Effector memory CD8-positive, alpha-beta T cell (primary cell): ENCODE measurements at places on chromosomes 1 and 21.

GRCh38 chr1:247212012-247212411 lies 40.2 kb upstream of the ZNF124 start:
- DNase-seq = no peak

DNA sequence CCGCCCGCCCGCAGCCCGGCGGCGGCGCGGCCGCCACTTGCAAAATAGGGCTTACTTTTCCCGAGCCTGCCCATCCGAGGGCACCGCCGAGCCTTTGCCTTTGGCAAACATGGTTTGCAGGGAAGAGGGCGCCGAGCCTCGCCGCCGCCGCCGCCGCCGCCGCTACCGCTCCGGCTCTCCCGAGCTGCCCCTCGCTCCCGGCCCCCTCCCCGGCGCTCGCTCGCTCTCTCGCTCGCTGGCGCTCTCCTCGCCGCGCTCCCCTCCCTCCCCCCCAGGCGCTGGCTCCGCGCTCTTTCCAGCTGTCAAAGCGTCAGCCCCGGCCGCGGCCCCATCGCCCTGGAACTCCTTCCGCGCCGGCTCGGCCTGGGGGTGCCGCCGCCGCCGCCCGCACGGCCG lies 298 bp downstream of the SSBP3 start:
- no peak for DNase-seq

- no peak for DNase-seq
Observed at GRCh38 chr1:200426196-200426595, 16.4 kb upstream of the ZNF281 start.

GRCh38 chr1:147171399-147172167 lies 687 bp downstream of the PRKAB2 start:
- no peak for DNase-seq

- no peak for DNase-seq
Observed at GRCh38 chr1:168324745-168325425, 44.2 kb downstream of the TBX19 start.

- DNase-seq = no peak
Observed at GRCh38 chr21:34582506-34583150, 32.3 kb downstream of the RCAN1 start.

GRCh38 chr1:17752356-17752755 lies 2.8 kb upstream of the ACTL8 start:
- DNase-seq = no peak

DNA sequence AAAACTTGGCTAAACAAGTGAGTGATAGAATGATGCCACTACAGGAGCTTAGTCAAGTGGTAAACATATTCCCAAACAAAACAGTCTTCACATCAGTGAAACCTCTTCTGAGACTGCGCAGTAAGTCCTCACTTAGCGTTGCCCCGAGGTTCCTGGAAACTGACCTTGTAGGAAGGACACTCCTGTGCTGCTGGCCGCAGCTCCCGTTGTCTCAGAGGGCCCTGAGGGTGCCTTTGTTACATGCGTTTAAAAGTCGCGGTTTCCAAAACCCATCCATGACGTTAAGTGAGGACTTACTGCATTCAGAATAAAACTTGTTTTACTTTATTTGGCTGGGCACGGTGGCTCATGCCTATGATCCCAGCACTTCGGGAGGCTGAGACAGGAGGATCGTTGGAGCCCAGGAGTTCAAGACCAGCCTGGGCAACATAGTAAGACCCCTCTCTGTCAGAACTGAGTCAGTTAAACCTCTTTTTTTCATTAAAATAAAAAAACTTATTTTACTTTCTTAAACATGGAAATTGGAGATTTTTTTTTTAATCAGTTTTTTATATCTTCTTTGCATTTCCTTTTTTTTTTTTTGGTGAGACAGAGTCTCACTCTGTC lies 36.0 kb upstream of the DIP2A start:
- no peak for DNase-seq

DNA sequence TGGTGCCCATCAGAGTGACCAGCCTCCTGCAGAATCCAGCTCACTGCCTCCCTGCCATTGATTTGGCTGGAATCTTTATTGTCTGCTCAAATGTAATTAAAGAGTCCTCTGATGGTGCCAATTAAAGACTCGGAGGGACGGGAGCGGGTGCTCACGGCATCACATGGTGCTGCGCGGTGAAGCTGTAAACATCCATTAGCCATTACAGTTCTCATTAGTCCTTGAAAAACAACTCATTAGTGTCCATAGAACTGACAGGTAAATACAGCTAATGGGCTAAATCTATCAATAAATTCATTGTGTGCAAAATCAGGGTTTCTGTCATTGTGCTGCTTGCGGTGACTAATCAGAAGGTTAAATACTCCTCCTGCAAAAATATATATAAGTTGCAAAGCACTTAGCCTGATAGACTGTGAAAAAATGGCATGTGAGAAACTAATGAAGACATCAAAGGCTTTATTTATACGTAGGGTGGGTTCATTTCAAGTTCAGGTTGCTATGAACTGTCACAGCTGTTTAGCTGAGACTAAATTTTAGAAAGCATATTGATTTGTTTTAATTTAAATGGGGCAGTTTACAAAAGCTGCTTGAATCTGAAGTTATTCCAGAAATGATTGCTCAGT lies 289.8 kb upstream of the POU3F1 start:
- DNase-seq = no peak

GRCh38 chr1:185929776-185930175 lies 195.6 kb downstream of the HMCN1 start:
- DNase-seq = no peak

- no peak for DNase-seq
Observed at GRCh38 chr1:112144733-112145426, 155.4 kb upstream of the KCND3 start.

GRCh38 chr21:14766241-14766640 lies 220.1 kb upstream of the SAMSN1 start:
- DNase-seq = no peak

GRCh38 chr1:180912801-180913565 lies at the start of gene KIAA1614:
Gene KIAA1614, plus strand, starts transcription at chr1:180912897. Its CDS starts 347 bp downstream, at chr1:180913244.
- DNase-seq = no peak

DNA sequence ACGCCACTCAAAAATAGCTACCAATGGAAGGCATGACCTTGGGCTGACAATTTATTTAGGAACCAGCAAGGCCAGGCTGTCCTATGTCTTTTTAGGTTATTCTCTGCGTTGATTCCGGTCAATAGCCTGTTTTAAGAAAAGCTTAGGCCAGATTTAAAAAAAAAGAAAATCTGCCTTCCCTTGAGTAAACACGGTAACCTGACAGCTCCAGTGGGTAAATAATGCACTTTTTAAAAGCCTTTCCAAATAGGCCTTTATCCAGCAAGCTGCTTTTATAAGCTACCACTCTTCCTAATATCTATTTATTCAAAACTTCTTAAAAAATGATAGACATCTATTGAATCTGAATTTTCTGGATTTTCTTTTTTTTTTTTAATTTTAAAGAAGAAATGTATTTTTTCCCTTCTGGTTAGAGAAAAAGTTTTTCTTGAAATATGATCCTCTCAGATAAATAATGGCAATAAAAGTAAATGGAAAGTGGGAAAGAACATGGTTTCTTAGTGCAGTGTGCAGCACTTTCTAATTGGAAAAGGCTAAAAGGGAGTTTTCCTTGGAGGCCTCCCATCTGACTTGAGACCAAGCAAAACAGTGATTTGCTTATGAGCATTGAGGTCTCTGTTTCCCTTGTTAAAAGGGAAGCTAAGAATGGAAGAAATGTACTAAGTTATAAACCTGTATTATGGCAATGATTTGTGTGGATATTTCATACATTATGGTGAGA lies 281.0 kb upstream of the RUNX1 start:
- DNase-seq = no peak

- DNase-seq = no peak
Observed at GRCh38 chr1:192633533-192634253, 2.3 kb upstream of the RGS13 start.

DNA sequence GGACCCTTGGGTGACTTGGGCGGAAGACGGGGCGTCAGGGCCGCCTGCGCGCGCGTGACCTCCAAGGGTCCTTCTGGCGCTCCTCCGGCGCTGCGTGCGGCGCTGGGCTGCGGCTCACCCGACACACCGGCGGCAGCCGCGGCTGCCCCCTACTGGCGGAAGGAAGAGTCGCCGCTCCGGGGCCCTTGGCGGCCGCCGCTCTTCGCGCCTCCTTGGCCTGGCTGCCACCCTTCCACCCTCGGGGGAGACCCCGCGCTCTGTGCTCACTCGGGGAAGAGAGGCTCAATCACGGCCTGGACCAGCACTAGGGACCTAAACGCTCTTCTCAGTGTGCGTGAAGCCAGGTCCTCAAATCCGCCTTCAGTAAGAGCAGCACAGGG lies 89.7 kb downstream of the DMRTA2 start:
- peak; percentile 10 for DNase-seq

GRCh38 chr1:192756314-192756713 lies 52.5 kb upstream of the RGS2 start:
- DNase-seq = no peak

- no peak for DNase-seq
Observed at GRCh38 chr1:44698138-44698537, 23.6 kb downstream of the ARMH1 start.

- DNase-seq = peak; percentile 25
Observed at GRCh38 chr1:110787328-110788071, 85.4 kb upstream of the CD53 start.

DNA sequence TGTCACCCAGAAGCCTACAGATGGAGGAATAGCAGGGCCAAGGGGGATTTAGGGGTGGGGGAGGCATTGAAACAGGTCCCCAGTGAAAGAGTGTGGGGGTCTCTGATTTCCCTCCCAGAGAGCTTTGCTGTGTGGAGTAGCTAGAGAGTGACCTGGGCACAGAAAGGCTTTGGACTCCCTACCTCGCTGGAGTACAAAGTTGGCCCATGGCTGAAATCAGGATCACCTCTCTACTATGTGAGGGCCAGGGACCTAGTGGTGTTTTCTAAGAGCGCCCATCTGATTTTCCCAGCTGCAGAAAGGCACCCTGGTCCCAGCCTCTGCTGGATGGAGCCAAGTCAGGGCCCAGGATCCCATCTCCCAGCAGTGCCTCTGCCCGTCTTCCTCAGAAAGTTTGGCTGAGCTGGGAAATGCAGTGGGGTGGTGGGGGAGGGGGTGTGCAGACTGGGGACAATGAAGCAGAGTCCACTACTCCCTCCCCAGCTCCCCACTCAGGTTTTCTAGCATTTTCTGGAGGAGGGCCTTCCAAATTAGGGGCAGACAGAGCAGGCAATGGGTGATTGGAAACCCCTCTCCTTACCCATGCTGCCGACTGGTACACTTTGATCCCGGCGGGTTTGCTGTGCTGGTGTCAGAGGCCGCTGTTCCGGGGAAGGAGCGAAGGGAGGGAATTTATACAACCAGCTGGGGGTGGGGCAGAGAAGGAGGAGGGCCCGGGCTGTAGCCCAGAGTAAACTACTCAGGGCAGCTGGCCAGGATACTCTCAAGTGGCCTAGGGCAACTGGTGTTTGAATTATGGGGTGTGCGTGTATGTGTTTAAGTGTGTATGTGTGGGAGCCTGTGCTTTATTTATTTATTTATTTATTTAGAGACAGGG lies at the start of gene SELENBP1:
Gene SELENBP1 (minus strand): TSS at position 648 of the 877 bp plus-strand sequence. CDS start 64 bp downstream, at position 584.
- DNase-seq = no peak

- DNase-seq = no peak
Observed at GRCh38 chr1:29196863-29197589, 15.3 kb upstream of the SRSF4 start.

- DNase-seq = no peak
Observed at GRCh38 chr1:203276408-203276807, 28.9 kb upstream of the BTG2 start.

DNA sequence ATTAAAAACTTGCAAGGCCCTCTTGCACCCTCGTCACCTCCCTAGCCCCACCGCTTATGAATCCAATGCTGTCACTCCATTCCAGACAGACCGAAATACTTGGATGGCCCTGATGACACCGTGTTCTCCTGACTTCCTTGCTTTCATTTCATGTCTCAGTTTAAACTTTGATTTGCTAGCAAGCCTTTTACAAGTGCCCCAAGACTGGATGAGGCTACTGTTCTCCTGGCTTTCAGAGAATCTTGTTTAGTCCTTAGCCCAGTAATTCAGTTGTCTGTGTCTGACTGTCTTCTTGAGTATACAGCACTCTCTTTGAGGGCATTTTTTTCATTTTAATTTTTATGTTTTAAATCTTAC lies 824 bp upstream of the IFI44L start:
- no peak for DNase-seq

DNA sequence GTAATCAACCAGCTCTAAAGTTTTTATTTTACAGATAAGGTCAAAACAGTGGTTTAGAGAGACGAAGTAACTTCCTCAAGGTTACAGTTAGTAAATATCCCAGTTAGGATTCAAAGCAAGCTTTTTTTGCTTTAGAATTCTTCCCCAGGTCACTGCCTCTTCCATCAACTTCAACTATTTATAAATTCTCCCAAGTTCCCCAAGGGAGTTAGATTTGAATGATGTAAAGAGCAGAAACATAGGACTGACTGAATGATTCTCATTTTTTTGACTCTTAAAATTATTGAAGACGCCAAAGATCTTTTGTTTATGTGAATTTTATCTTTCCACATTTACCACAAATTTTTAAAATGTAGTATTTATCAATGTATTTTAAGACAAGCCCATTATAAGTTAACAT lies 4.1 kb downstream of the POGZ start:
- no peak for DNase-seq

DNA sequence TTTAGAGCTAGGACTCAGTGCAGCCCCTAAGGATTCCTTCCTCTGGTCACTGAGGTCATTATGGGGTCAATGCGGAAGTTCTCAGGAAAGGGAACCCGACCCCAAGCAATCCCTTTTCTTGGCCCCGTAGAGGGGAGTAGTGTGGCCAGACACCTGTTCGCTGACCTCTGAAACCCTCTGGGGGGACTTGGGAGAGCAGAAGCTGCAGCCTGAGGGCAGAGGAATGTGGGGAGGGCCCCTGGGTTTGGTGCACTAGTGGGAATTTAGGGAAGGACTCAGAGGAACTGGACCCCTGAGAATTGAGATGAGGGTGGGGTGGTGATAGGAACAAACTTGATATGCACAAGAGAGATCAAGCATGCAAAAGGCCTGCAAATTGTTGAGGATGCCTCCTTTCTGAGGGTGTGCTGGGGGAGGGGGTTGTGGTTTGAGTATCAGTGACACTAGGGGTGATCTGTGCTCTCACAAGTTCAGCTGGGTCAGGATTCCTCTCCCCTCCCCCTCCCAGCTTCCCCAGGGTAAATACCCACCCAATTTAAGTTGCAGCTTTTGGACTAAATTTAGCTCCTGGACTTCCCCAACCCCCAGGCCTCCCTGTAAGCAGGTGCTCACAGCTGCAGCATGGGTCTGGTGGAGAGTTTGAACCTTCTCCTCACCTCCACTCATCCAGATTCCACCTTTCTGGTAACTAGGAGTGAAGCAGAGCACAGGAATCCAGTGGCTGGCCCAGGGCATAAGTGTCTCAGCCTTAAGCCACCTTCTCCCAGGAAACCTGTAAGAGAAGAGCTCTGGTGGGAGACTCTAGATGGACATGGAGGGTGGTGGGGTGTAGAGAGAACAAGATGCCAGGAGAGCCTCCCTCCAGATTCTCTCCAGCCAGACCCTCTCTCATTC lies 13.5 kb downstream of the ADAMTSL4 start:
- peak; percentile 57 for DNase-seq

DNA sequence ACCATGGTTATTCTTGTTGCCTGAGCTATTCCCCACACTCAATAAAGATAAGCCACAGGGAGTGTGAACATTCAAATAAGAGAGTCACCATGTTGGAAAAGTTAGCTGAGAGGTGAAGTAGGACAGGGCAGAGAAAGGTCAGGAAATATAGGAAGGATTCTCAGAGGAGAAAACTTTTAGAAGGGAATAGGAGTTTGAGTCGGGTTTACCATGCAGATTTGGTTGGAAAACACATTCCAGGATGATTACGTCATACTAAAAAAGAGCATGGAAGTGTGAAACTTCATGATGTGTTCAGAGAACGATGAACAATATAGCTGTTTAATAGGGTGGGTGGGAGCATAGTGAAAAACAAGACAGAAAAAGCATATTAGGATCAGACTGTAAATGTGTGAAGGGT lies 1125.3 kb upstream of the ADGRL2 start:
- DNase-seq = no peak
